ENCODE measurements at places on chromosomes 11 and 22.

GRCh38 chr22:40703174-40703573, 23.9 kb downstream of the MCHR1 start:
- DNase-seq = no peak

GRCh38 chr11:68328374-68329091, 16.1 kb downstream of the LRP5 start:
- peak; percentile 88 for DNase-seq

- DNase-seq = no peak
Observed at GRCh38 chr11:108289699-108290098, 66.8 kb downstream of the ATM start.

DNA sequence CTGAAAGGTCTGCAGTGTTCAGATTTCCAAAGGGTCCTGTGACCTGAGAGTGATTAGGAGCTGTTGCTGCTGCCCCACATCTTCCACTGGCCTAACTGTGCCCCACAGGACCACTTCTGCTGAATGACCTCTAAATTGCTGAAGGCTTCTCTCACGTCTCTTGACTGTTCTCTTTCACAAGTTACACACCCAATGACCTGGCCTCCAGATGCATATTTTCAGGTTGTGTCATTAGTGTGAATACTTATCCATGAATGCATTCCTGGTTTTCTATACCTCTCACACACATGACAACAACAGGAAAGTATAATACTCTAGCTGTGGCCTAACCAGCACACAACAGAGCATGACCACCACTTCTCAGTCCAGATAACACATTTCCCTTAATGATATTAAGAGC, 15.4 kb downstream of the PRR14L start:
- no peak for DNase-seq

GRCh38 chr11:117934526-117935307, 5.5 kb upstream of the TMPRSS13 start:
- no peak for DNase-seq

DNA sequence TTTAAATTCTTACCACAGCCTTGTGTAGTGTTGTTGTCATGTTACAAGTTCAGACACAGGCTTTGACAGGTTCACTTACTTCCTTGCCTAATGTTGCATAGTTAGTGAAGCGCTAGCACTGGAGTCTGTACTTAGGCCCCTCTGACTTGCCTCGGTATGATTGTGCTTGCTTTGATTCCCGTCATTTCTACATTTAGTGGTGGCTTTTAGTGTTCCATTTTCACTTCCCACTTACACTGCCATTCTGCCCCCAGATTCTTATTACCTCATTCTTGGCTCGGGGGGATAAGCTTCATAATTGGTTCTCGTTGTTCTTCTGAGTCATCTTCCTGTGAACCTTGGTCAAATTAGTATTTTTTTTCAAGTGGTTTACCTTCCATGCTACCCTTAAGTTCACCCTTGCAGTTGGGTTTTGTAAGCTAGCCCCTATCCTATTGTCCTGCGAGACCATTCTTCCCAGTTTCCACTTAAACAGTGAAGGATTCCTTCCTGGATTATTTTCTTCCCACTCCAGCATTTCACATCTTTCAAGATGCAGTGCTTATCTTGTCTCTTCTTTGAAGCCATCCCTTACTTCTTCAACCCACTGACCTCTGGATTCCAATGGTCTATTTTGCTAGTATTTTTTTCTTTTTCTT, 68.7 kb downstream of the DDX10 start:
- peak; percentile 67 for DNase-seq

GRCh38 chr11:11449327-11449726, 96.3 kb upstream of the CSNK2A3 start:
- DNase-seq = no peak

DNA sequence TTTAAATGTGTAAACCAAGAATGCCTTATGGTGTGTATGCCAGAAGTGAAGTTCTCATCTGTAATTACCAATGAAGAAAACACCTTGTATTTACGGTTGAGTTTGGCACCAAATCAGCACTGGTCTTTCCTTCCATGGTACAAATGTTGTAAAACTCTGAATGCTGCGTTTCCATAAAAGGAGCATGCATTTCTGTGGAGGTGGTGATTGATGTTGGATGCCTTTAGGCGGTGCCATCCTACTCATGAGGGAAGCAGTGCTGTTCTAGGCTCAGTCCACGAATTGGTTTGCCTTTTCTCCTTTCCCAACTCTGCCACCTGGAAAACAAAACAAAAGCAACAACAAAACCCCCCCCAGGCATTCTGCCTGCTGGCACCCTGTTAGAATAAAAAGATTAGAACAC, 124.4 kb downstream of the TEAD1 start:
- DNase-seq = no peak

DNA sequence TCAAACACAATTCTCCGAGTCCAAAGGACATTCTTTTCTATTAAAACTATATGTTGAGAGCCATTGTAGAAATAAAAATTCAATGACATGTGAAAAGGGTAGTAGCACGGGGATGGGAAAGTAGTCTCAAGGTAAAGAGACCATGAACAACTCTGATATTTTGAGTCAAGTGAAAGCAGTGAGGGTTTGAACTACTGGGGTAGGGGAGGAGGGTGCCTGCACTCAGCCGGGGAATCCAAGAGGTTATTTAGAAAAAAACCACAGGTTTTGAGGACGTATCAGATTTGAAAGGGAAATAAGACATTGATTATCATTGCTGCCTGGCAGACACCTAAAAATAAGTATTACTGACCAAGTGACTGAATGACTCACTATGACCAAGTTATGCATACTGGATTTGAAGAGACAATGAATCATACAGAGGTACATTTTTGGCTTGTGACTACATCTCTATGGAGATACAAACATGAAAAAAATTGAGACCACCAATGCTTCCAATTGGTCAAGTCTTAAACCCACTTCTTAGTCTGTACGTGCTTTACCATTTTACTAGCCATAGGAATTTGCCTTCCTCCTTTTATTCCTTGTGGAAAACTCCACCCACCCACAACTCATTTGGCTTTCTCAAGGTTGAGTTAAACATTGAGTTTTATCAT, 2.2 kb upstream of the OR52H1 start:
- DNase-seq = no peak

All from dermis blood vessel endothelial cell (primary cell).